ENCODE measurements at places on chromosomes 13 and 19. TPM values are rescaled to one million over a fixed set of nuclear protein-coding genes. Genes with fewer than 3 reads are reported as not detected.

GRCh38 chr19:31144075-31144870 is 205.0 kb downstream of the TSHZ3 start:
- peaks cover 32% of the 10 kb centered on the region for H3K4me1 ChIP-seq
- H3K4me3 ChIP-seq = no peak overlapping the region
- DNase-seq = peak; percentile 9
- no peak overlapping the region for H3K27ac ChIP-seq

MFSD12 gene
- total RNA-seq = 104 TPM

- DNase-seq = no peak
- H3K36me3 ChIP-seq = no peaks in the 10 kb centered on the region
- H3K4me1 ChIP-seq = peaks cover 10% of the 10 kb centered on the region
Measured at GRCh38 chr13:46361276-46361934, 25.6 kb downstream of the RUBCNL start.

GRCh38 chr13:30607908-30608307 is 9.8 kb upstream of the USPL1 start:
- DNase-seq = no peak
- H3K36me3 ChIP-seq = no peaks in the 10 kb centered on the region
- no peak overlapping the region for H3K4me3 ChIP-seq
- peaks cover 5% of the 10 kb centered on the region for H3K4me1 ChIP-seq
- no peaks in the 10 kb centered on the region for H3K27me3 ChIP-seq

DNA sequence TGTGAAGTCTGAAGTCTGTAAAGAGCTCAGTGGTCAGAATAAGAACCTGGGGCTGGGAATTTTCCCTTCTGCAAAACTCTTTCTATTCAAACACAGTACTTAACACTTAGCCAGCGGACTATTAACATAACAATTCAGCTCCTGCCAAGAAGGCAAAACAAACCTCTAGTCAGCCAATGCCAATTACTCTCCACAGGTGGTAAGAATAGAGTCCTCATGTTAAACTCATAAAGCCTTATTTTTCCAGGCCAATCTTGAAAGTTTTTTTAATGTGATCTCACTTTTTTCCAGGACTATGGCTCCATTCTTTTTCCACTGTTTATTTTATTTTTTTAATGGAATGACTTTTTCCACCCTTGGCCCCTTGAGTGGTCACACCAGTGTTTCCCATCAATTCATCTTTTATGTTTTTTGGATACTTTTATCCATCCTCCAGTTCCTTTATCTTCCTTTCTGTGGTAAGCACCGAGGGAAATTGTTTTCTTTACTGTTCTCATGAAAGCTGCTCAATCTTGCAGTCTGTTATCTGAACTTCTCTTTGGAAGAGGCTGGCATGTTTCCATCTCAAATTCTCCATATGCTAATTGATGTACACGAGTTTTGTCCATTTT is 217.3 kb downstream of the LHFPL6 start:
- H3K27me3 ChIP-seq = no peaks in the 10 kb centered on the region
- no peaks in the 10 kb centered on the region for H3K36me3 ChIP-seq
- H3K27ac ChIP-seq = no peak overlapping the region
- peaks cover 13% of the 10 kb centered on the region for H3K4me1 ChIP-seq
- DNase-seq = no peak

ATP7B gene
- total RNA-seq = 4.0 TPM

PRRG2 gene
- under 0.01 TPM for total RNA-seq

DNA sequence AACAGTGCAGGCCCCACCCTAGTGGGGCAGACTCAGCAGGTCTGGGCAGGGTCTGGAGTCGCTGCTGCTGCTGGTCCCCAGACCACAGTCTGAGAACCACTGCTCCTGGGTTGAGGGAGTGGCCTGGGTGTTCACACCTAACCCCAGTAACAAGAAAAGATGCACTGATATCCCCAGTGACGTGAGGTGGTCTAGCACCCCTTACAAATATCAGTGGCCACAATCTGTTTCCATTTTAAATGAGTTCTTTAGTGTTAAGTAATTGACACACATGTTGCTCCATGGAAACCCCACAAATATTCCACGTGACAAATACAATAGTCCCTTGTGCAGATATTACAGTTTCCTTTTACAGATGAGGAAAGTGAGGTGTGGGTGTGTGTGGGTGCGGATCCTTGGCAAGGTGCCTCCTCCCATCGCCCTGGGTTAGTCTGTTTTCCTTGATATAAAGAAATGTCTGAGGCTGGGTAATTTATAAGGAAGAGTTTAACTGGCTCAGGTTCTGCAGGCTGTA is 96.3 kb upstream of the GPR183 start:
- H3K4me1 ChIP-seq = no peaks in the 10 kb centered on the region
- peak; percentile 81 for DNase-seq
- no peaks in the 10 kb centered on the region for H3K36me3 ChIP-seq
- no peak overlapping the region for H3K4me3 ChIP-seq
- H3K27me3 ChIP-seq = peaks cover 16% of the 10 kb centered on the region

DNA sequence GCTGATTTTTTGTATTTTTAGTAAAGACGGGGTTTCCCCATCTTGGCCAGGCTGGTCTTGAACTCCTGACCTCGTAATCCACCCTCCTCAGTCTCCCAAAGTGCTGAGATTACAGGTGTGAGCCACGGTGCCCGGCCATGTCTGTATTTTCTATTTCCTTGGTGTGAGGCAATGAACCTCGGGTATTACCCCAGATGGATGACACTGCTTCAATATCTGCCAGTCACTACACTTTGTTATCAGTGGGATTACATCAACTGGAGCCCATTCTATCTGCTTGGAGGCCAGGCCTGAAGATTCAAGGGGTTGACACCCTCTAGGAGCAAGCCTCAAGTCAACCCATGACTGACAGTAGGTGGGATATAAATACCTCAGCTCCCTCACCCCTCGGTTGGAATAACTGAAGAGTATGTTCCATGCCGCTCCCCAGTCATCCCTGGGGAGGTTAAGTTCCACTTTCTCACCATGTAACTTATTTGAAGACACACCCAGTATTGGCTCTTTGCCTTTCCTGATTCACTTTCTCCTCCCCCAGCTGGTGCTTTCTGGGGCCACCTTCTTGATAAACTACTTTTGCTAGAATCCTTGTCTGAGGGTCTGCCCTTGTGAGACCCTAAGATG is 992 bp upstream of the ADGRE1 start:
- DNase-seq = no peak
- H3K27ac ChIP-seq = no peak overlapping the region
- no peaks in the 10 kb centered on the region for H3K4me1 ChIP-seq
- H3K36me3 ChIP-seq = no peaks in the 10 kb centered on the region

GRCh38 chr19:38917516-38917915 is 5.5 kb upstream of the CCER2 start:
- no peak for DNase-seq
- peaks cover 7% of the 10 kb centered on the region for H3K36me3 ChIP-seq
- no peak overlapping the region for H3K4me3 ChIP-seq
- H3K27me3 ChIP-seq = no peaks in the 10 kb centered on the region
- no peak overlapping the region for H3K27ac ChIP-seq

DNA sequence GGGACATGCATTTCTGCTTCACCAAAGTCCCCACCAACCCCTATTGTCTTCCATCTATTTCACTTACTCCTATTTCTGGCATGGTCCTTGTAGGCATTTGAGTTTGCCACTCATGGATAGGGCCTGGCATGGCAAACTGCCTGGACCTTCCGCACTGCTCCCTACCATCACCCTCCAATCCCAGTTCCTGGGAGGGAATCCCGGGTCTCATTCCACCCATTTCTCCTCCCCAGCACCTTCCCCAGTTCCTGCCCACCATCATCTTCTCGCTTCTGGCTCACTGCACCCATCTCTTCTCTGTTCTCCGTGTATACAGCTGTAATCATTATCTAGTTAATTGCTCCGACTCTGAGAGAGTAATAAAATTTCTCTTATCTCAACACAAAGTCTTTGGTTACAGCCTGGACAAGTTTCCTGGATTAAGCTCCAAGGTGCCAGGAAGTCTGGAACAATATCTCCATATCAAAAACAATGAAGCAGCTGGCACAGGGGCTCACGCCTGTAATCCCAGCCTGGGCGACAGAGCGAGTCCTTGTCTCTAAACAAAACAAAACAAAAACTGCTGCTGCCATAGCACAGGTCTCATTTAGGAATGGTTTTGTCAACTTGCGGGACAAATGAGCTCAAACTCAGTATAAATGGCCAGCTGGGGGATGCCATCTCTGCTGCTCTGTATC is 17.0 kb upstream of the COX7A1 start:
- no peak overlapping the region for H3K27ac ChIP-seq
- H3K36me3 ChIP-seq = peaks cover 3% of the 10 kb centered on the region
- no peak overlapping the region for H3K4me3 ChIP-seq
- peaks cover 3% of the 10 kb centered on the region for H3K4me1 ChIP-seq
- no peak for DNase-seq

- H3K4me3 ChIP-seq = no peak overlapping the region
- DNase-seq = no peak
- H3K27me3 ChIP-seq = no peaks in the 10 kb centered on the region
- H3K27ac ChIP-seq = no peak overlapping the region
- no peaks in the 10 kb centered on the region for H3K36me3 ChIP-seq
- H3K4me1 ChIP-seq = peaks cover 17% of the 10 kb centered on the region
Measured at GRCh38 chr13:32042551-32042950, 11.0 kb downstream of the FRY start.

OR10H1 gene
- total RNA-seq = not detected

DNA sequence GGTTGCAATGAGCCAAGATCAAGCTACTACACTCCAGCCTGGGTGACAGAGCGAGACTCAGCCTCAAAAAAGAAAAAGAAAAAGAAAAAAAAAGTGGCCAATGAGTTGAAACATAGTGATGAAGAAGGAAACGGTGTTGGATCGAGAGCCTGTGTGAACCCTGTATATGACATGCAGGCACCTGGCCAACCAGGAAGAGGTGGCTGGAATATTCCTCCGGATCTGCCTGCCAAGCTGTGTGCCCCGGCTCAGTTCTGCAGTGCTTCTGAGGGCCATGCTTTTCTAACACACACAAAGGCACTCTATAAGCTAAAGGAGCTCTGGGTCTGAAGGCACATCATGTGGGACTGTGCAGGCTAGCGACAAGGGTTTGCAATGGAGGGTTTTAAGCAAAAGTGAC is 3.7 kb upstream of the ZNF444 start:
- peaks cover 23% of the 10 kb centered on the region for H3K4me1 ChIP-seq
- H3K27me3 ChIP-seq = no peaks in the 10 kb centered on the region
- DNase-seq = peak; percentile 2
- H3K4me3 ChIP-seq = no peak overlapping the region
- no peaks in the 10 kb centered on the region for H3K36me3 ChIP-seq
- H3K27ac ChIP-seq = no peak overlapping the region

DNA sequence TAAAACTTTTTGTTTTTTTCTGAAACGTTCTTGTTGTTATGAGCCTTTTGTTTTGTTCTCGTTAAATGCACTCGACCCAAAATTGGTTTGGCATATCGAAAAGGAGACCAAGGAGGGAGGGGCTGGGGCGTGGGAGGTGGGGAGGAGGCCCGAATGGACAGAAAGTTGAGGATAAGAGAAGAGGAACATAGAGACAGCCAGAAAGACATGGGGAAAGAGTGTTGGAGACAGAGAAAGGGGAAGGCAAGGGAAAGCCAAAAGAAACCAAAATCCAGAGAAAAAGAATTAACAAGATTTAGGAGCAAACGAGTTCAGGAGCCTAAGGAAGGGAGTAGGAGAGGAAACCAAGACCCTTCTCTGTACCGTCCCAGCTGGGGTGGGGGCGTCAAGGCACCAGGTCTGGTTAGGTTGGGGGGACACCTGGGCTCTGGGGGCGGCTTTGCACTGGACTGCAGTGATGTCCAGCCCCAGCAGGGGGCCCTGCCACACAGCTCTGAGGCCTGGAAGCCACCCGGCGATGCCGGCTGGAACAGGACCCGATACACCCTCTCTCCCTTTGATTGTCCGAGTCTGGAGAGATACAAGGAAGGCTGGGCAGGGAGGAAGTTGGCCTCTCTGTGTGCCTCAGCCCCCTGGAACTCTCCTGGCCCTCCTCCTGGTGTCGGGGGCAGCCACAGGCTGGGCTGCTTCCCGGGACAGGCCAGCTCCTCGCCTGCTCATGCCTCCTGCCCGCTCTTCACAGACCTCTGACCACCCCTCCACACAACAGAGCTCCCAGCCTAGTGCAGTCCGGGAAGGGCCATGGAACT is 11.6 kb upstream of the ASF1B start:
- DNase-seq = peak; percentile 99
- H3K27me3 ChIP-seq = no peaks in the 10 kb centered on the region
- peak overlapping the region; percentile 45 for H3K4me3 ChIP-seq
- H3K4me1 ChIP-seq = peaks cover 11% of the 10 kb centered on the region

KASH5 gene
- total RNA-seq = not detected

C3 gene
- total RNA-seq = 5.0 TPM

- H3K4me3 ChIP-seq = no peak overlapping the region
- H3K27me3 ChIP-seq = no peaks in the 10 kb centered on the region
- no peaks in the 10 kb centered on the region for H3K4me1 ChIP-seq
- H3K27ac ChIP-seq = no peak overlapping the region
- no peaks in the 10 kb centered on the region for H3K36me3 ChIP-seq
Measured at GRCh38 chr19:19747357-19748220, 14.7 kb upstream of the ZNF14 start.

GRCh38 chr19:1274081-1274851 is 1.1 kb upstream of the FAM174C start:
- no peak for DNase-seq
- peaks cover 61% of the 10 kb centered on the region for H3K36me3 ChIP-seq
- peak overlapping the region; percentile 77 for H3K4me3 ChIP-seq
- H3K27ac ChIP-seq = peak overlapping the region; percentile 86
- peaks cover 45% of the 10 kb centered on the region for H3K4me1 ChIP-seq
- H3K27me3 ChIP-seq = no peaks in the 10 kb centered on the region

DNA sequence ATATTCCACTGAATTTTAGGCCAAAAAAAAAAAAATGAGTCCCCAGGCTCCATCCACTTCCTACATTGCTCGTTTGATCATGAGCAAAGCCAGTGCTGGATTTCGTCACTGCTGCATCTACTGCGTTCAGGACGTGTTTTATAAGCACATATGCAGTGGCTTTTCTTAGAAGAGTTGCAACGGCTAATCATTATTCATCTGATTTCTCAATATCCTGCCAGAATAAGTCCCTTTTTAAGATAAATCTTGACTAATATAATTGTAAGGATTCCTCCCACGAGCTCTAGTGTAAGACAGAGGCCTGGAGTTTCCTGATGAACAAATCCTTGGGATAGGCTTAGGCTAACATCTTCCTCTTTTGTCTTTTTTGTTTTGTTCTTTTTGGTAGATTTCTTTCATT is 19.5 kb downstream of the FAM124A start:
- no peak overlapping the region for H3K27ac ChIP-seq
- H3K36me3 ChIP-seq = no peaks in the 10 kb centered on the region
- H3K4me3 ChIP-seq = no peak overlapping the region
- H3K4me1 ChIP-seq = no peaks in the 10 kb centered on the region

C19orf38 gene
- total RNA-seq = under 0.01 TPM

LRP3 gene
- total RNA-seq = 38.4 TPM

FREM2 gene
- not detected for total RNA-seq

COL4A1 gene
- 412 TPM for total RNA-seq

- no peak for DNase-seq
- no peak overlapping the region for H3K27ac ChIP-seq
- H3K36me3 ChIP-seq = no peaks in the 10 kb centered on the region
- H3K4me3 ChIP-seq = no peak overlapping the region
- H3K4me1 ChIP-seq = no peaks in the 10 kb centered on the region
Measured at GRCh38 chr19:23969630-23970029, 54.9 kb downstream of the ZNF726 start.

GRCh38 chr19:588741-589692 is 664 bp upstream of the HCN2 start:
- H3K27ac ChIP-seq = no peak overlapping the region
- peaks cover 18% of the 10 kb centered on the region for H3K4me1 ChIP-seq
- no peak overlapping the region for H3K4me3 ChIP-seq
- H3K36me3 ChIP-seq = no peaks in the 10 kb centered on the region
- H3K27me3 ChIP-seq = peaks cover 23% of the 10 kb centered on the region
